ENCODE measurements at places on chromosomes 2 and 18.

DNA sequence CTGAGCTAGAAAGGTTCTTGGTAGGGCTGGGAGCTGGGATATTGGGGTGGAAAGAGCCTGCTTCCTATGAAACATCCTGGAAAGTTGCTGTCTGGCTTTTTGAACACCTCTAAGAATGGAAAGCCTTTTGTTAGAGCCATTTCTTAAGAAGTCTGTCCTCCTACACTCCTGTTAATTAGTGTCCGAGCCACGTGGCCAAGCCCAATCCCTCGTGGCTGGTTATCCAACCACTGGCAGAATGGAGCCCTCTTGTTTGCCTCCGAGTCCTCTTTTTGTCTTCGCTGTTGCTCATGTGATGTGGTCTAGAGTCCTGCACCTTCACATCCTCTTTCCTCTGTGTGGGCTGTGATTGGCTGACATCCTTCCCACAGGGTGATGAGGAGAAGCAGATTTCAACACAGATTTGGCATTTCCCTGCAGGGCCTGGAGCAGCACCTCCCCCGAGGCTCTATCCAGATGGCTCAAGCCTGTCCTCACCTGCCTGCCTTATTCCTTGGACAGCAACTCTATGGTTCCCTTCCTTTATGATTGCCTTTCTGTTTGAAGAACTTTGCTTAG is 8.2 kb upstream of the TOGARAM2 start:
- DNase-seq = no peak

GRCh38 chr2:3449086-3449485 is 69.6 kb downstream of the TRAPPC12 start:
- DNase-seq = no peak

- no peak for DNase-seq
These were observed 519.3 kb upstream of the SOX11 start for GRCh38 chr2:5172923-5173322.

GRCh38 chr2:27042159-27042661 is 9.3 kb upstream of the AGBL5 start:
- no peak for DNase-seq

GRCh38 chr2:241087420-241088268 is 14.4 kb downstream of the MTERF4 start:
- DNase-seq = no peak

DNA sequence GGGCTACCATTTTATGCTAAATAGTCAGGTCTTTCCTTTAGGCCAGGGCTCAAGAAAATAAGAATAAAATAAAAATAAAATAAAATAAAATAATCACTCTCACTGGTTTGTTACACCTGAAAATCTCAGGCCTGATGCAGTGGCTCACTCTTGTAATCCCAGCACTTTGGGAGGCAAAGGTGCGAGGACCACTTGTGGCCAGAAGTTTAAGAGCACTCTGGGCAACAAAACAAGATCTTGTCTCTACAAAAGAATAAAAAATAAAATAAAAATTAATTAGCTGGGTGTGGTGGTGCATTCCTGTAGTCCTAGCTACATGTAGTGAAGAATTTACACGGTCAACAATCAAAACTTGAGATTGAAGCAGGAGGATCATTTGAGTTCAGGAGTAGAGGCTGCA is 159.4 kb downstream of the NRXN1 start:
- no peak for DNase-seq

GRCh38 chr2:234991793-234992192 is 40.0 kb downstream of the SH3BP4 start:
- no peak for DNase-seq

- no peak for DNase-seq
These were observed 35.7 kb downstream of the INHBB start for GRCh38 chr2:120381661-120382060.

GRCh38 chr2:144230448-144231085 is 289.4 kb downstream of the ZEB2 start:
- no peak for DNase-seq
